ENCODE measurements at places on chromosomes 3 and 15. TPM values are rescaled to one million over a fixed set of nuclear protein-coding genes. Genes with fewer than 3 reads are reported as not detected.
A peak's percentile ranks its signal among the peaks of the same experiment; 100 is the strongest.

DNA sequence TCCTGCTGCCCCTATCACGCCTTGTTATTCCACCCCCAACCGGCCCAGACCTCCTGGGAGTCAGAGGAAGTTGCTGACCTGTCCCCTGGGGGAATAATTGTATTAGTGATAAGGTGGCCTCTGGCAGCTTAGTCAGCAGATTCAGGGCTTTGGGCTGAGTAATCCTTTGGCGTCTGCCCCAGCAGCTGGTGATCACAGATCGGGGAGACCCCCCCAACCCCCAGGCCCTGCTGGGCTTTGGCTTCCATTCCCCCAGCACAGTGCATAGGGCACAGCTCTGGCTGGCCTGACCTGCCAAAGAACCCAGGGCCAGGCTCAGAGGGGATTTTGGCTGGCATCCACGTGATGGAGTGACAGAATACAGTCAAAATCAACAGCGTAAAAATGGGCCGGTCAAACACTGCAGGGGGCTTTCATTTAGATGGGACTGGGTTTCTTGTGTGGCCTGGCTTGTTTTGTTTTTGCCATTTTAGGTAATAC, 3.9 kb upstream of the NR2E3 start:
- peak; percentile 44 for DNase-seq

DNA sequence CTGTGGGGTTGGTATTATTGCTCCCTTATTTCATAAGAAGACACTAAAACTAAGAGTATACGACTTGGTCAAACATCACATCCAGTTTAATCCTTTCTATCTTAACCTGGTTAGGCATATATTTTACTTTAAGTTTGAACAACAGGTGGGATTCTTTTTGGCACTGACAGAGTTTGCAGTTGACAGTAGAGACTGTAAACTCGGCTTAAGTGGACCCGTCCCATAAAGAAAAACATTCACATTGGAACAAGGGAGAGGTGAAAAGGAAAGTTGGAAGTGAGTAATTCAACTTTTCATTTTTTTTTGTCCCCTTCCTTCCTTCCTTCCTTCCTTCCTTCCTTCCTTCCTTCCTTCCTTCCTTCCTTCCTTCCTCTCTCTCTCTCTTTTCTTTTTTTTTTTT, 355.4 kb downstream of the LPP start:
- no peak for DNase-seq

GRCh38 chr3:189688262-189688661, 57.1 kb downstream of the TP63 start:
- DNase-seq: no peak

DNA sequence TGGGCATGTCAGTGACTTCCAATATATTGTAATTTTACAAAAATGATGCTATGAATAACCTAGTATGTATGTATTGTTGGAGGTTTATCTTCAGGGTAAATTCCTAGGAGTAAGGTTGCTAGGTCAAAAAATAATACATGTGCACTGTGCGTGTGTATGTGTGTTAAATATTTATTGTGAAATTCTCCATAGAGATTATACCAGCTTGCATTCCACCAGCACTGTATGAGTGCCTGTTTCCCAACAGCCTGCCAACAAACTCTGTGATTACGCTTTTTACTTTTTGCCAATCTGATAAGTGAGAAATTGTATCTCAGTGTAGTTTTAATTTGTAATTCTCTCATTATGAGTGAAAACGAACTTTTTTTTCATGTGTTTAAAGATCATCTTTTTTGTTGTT, 12.6 kb upstream of the IGF2BP2 start:
- no peak for DNase-seq

Gene ZCWPW2
- total RNA-seq: 2.1 TPM

DNA sequence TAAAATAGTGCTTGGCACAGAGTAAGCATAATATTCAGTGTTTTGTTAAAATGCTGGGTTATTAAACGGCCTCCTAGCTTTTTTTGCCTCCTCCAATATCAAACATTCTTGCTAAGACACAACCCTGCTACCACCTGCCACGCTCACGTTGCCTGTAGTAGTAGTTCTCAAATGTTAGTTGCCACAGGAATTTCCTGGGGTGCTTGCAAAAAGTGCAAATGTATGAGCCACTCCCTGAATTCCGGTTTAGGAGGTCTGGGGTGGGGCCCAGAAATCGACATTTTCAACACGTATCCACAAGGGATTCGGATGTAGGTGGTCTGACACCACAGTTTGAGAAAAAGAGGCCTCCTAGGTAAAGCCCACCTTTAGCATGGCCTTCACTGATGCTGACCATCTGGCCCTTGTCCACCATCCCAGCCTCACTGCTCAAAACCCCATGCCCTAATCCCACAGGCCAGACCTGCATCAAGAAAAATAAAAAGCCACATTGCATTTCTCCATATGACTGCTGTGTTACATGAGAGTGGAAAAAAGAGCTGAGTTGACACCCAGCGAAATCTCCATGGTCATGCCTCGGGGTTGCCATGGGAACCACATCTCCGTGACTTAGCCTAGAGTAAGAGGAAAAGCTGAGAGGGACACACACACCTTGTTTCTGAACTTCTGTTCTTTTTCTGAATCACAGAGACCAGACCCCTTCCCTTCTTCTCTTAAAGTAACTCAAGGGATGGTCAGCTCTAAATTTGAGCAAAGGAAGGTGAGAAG, 116.4 kb upstream of the HES1 start:
- DNase-seq: no peak

Gene CCNB2
- 0.40 TPM for total RNA-seq

GRCh38 chr3:114080201-114080600, 23.7 kb downstream of the QTRT2 start:
- DNase-seq: no peak

- DNase-seq: no peak
Observed at GRCh38 chr3:85790445-85791030, 831.7 kb downstream of the CADM2 start.

DNA sequence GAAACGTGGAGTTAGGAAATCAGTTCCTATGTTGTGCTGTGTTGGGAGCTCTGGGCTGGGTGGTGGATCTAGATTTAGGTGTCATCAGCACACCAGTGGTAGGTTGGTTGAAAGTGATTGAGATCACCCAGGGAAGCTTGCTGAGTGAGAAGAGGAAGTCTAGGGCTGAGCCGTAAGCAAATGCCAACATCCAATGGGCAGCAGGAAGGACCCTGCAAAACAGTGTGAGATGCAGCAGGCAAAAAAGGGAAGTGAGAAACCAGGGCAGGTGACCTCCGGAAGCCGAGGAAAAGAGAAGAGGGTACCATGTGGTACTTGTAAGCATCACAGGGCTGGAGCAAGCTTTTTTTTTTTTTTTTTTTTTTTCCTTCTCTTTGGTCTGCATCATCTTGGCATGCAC, 15.9 kb upstream of the COPG1 start:
- no peak for DNase-seq

GRCh38 chr15:61041886-61042285, 187.2 kb downstream of the RORA start:
- no peak for DNase-seq

Gene ONECUT1
- total RNA-seq: not detected

Gene ERC2
- total RNA-seq: 2.9 TPM

DNA sequence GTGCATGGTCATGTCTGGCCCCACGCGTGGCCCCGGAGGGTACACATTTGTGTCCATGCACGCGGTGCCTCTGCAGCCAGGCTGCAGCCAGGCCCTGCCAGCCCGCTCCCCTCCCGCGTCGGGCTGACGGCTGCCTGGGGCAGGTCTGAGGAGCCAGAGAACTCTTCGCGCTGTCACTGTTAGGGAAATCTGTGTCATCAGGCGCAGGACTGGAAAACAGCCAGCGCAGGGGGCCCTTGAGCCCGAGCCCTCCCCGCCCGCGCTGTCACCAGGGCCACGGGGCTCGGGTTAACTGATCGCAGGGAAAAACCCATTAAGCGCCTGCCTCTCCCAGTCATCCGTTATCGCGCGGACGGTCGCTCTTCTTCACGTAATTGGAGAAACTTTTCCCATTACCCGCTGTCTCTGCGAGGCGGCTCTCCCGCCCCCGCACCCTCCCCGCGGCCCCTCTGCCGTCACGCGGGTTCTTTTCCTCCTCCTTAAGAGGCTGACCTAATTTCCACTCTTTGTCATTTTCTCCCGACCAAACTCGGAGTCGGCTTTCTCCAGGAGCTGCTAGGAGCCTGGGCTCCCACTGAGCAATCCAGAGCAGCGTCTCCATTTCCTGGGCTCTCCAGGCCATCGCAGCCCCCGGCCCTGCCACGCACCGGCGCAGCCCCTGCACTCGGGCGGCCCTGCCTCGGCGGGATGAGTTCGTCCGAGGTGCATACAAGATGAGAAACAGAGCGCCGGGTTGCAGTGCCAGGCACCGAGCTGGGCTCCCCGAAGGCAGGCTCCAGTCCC, 57.5 kb upstream of the PRR23E start:
- DNase-seq: no peak

GRCh38 chr3:97820780-97821179, 1.0 kb upstream of the CRYBG3 start:
- no peak for DNase-seq

DNA sequence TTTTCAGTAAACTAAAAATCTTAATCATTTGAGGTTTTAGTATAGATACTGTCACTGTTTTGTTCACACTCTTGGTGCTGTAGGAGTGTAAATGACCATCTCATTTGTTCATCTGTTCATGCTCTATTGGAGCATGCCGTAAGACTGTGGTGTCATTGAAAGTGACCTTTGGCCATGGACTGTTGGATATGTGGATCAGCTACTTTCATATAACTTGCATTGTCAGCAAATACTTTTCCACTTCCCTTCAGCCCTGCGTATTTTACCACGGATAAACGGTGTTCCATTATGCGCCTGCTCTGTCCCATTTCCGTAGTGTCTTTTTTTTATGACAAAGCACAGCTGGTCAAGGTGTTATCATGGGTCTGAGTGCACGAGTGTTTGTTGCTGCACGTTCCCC, 32.6 kb upstream of the SENP5 start:
- DNase-seq: no peak

DNA sequence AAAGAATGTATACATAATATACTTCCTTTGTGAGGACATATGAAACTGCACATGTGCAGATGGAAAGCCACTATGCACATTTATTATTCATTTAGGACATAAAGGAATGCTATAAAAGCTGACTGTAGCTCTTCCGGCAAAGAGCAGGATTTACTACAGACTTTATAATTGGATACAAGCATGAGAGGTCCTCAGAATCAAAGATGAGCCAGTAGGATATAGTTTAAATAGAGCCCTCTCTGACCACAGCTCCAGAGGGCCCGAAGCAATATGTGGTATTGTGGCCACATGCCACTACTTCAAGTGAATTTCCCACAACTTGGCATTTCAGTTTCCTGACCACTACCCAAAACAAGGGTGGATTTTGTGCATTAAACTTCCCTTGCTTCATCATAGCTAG, 140.9 kb downstream of the ATP8B4 start:
- no peak for DNase-seq

DNA sequence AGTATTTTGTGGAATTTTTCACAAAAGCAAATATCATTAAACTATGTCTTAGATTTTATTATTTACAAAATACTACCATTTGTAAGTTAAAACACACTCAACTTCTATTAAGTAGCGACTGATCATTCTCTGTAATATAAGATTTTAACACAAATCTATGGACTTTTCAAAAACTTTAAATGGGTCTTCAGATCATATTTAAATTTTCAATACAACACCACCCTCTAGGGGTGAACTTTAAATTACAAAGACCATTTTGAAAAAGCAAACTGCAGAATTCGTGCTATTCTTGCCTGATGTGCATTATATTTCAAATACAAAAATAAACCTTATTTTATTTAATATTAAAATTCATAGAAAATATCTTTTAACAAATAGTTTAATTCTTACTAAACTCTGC, 8.2 kb upstream of the VGLL4 start:
- DNase-seq: no peak

DNA sequence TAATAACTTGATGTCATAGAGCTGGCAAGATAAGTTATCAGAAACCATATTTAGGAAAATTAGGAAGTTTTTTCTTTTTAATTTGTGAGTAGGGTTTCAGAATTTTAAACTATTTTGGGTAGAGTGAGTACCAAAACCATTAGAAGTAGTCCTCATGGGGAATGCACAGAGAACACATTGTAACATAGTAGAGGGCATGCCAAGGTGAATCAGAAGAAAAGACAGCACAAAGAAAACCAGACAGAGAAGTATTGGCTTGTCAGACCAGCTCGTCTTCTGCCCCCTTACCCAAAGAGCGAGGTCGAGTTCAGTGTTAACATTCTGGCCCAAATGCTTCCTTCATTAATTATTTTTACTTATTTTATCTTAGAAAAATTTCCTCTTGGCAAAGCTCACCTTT, 121.3 kb upstream of the SAMMSON start:
- no peak for DNase-seq

Gene MRAS
- total RNA-seq: 148 TPM

DNA sequence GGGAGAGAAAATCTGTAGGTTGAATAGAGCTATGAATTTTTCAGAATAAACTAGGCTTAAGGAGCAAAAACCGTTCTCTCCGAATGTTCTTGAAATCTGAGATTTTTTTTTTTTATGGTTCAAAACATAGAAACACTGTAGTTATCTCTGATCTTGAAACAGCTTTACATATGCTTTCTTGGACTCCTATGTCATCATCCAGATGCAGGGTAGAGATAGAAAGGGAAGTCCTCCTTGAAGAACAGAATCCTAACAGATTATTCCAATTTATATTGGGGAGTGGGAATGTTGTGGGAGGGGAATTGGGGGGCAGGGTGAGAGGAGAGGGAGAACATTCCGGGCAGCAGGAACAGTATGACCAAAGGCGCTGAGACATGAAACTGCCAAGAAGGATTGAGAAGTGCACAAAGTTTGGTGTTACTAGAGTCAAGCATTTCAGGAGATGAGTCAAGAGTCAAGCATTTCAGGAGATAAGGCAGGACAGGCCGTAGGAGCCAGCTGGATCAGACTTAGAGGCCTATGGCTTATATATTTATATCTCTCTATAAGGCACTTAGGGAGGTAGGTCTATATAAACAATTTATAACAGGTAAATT, 21.9 kb upstream of the ST3GAL6 start:
- DNase-seq: no peak

Gene FAM43A
- 5.2 TPM for total RNA-seq

DNA sequence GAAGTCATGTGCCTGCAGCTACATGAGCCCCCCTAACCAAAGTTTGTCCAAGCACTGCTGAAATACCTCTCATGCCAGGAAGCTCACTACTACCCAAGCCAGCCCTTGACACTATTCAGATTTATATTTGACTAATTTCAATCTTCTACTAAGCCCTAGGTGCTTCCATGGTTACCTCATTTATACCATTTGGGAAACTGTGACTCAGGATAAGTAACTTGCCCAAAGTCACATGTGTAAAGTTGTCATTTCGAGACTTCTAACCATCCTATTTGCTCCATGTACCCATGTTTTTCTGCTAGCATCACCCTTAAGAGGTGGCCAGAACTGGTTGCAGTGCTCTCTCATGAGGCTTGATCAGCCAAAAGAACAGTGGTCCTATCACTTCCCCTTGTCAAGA, 20.7 kb upstream of the TIMP4 start:
- no peak for DNase-seq

GRCh38 chr3:10936686-10937085, 55.9 kb upstream of the SLC6A1 start:
- DNase-seq: no peak

DNA sequence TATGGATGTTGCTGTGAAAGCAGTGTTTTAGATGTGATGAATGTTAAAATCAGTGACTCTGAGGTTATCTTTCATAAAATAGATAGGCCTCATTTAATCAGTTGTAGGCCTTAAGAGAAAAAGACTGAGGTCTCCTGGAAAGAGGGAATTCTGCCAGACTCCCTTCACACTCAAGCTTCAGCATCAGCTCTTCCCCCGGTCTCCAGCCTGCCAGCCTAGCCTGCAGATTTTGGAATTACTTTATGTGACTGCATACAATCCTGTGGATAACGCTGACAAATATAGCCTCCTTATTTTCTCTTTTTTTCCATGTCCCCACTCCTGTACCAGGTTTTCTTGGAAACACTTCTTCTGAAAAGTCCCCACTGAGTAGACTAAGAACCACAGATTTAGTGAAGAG, 510.3 kb downstream of the GBE1 start:
- DNase-seq: no peak

Measured in ovary (tissue), 10 donors.